ENCODE measurements at places on chromosomes 5 and 9.

- DNase-seq = no peak
Measured at GRCh38 chr9:20582150-20582549, 40.1 kb downstream of the MLLT3 start.

DNA sequence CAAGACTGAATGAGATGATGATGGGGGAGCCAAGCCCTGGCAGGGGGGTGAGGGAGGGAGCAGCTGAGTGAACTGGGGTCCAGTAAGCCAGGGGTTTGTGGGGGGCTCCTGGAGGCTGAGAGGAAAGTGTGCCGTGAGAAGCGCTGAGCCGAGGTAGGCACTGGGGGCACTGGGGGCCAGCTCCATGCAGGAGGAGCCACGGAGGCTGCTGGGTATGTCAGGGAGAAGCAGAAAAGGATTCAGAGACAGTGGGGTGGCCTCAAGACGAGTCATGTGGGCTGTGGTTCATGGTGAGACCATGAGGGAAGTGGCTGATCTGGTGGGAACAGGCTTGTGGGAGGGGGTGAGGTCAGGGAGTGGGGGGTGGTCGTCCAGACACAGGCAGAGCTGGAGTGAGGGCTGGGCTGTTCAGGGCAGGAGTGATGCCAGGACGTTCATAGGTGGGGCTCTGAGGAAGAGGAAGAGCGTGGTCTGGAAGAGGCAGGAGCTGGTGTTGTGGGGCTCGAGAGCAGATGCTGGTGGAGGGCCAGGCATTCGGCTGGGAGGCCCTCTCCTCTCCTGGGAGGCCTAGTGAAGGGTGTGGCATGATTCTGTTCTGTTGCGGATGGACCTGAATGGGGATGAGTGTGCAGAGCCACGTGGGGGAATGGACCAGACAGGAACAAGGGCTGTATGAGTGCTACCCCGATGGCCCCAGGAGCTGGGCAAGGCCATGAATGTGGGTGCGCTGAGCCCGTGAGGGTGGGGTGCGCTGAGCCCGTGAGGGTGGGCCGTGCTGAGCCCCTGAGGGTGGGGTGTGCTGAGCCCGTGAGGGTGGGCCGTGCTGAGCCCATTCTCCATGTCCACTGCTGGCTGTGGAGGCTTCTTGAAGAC lies 92.7 kb upstream of the CACNA1B start:
- peak; percentile 61 for DNase-seq

- DNase-seq = no peak
Measured at GRCh38 chr9:110659891-110660541, 8.6 kb upstream of the MUSK start.

- DNase-seq = no peak
Measured at GRCh38 chr5:54754878-54755277, 230.5 kb downstream of the ESM1 start.

GRCh38 chr5:17261075-17261474 lies 43.6 kb downstream of the BASP1 start:
- DNase-seq = no peak

DNA sequence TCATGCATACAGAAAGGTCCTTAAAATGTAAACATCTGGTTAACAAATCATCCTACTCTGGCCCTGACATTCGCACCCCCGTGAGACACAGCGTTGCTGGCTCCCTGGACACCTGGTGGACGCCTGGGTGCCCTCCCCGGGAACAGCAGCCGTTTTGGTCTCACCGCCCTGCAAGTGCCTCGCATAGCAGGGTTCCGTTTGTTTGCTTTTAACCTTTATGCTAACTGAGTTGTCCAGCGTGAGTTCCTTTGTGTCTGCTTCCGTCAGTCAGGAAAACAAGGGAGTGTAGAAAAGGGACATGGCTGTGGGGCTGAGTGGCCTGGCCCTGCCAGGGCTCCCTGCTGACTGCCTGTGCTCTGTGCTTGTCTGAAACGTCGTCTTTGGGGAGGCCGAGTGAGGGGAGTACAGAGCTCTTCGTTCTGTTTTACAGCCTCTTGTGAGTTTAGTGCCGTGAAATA lies 91.8 kb upstream of the CACNA1B start:
- DNase-seq = peak; percentile 78

GRCh38 chr9:137286975-137287383 lies 9.5 kb downstream of the TOR4A start:
- DNase-seq = peak; percentile 91

DNA sequence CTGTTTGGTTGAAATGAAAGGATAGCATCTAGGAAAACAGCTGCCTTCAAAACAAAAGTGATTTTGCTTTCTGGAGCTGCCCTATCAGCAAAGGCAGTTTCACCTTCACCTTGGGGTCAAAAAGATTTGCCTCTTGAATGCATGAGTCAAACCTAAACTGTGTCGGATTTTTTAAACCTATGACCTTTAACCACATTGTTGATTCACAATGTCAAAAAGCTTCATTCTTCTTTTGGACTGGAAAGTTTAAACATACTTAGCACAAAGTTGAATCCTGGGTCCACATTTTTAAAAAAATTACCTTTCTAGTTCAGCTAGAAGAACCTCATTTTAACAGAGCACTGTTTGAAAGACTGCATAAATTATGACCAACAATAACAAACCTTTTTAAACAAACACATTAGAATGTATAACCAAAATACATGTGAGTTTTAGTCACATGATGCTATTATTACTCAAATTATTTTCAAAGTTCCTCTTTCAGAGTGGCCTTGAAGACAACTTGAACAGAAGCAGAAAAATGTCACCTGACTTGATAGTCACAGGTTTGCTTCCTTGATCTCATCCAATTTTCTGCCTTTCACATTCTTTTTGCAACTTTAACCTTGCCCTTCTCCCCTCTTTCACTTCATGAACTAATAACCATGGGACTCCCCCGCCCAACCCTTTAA lies 109.7 kb upstream of the LHFPL2 start:
- no peak for DNase-seq

GRCh38 chr9:70466976-70467561 lies 52.6 kb upstream of the KLF9 start:
- no peak for DNase-seq

GRCh38 chr9:132108728-132109127 lies 29.1 kb upstream of the MED27 start:
- no peak for DNase-seq

- DNase-seq = no peak
Measured at GRCh38 chr5:97545886-97546535, 363.0 kb upstream of the RIOK2 start.

DNA sequence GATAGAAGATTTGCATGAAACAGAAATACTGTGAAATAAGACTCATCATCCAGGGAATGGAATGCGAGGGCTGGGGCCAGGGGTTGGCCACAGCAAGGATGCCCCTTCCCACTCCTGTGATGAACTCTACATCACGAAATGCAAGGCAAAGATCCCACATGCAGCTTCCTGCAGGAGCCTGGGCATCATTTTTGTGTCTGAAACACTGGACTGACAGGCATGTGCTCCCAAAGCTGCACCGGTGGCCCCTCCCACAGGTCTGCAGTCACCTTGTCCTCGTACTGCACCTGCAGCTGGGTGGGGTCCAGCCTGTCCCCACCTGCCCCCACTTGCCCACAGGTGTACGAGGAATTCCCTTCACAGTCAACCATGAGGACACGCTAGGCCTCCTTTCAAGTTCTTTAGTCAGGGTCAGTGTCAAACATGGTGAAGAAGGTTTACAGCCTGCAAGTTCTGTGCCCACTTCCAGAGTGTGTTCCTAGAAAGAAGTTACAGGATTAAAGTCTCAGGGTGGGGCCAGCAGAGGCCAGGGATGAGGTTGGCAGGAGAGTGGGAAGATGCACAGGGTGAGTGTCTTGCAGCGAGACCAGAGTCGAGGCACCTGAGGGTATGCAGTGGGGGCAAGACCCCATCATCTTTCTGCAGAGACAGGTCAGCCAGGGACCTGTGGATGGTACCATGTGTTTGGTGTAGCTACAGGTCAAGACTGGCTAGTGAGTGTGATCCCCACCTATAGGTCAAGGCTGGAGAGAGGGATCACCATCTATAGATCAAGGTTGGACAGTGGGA lies 155.0 kb upstream of the IRX2 start:
- DNase-seq = no peak

DNA sequence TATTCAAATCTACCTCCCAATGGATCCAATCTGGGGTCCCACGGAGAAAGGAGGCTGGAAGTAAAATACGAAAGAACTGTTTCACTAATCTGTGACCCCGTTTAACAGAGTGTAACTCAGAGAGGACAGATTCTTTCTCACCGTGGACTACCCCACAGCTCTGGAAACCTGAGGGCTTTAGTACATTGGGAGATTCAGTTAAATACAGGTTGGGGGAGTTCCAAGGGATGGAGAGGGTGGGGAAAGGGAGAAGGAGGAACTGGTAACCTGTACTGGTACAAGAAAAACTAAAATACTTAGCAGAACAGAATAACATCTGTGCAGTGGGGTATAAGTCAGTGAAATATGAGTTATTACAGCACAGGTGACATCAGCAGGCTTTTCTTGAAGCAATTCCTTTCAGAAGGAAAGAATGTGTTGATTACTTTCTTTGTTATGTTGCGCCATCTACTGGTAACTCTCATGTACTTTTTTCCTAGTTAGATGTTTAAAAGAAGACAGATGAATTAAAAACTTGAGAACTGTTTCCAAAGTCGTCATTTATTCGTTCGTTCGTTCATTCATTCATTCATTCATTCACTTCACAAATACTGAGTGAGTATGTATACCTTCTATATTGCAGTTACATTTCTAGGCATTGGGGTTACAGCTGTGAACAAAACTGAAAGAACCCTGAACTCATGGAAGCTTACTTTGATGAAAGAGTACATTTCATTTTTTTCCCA lies 30.0 kb upstream of the STOM start:
- DNase-seq = no peak

DNA sequence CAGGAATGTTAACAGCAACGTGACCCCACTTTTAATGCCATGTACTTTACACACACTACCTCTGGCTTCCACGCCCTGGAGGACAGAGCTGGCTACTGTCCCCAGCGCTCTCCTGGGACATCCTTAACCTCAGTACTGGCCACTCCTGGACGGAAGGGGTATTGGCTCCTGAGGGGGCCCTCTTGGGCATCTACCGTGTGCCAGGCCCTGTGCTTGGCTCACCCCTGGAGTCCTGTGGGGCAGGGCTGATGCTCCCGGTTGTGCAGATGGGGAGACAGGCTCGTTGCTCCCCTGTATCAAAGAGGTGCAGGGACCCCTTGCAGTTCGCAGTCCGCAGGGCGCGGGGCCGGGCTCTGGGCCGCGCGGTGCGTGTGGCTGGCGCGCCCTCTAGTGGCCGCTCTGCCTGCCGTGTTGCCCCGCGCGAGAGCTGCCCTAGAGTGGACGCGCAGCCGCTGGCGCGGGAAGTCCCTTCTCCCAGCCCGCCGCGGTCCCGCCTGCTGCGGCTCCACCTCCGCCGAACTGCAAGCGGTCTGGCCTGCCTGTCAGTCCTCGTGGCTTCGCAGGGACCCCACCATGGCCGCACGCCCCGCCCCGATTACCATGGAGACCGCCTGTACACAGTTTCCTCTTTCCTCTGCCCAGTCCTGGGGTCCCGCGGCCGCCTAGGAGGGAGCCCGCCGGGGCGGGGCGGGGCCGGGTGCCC lies at the start of gene WDR38:
Gene WDR38 (plus strand): TSS at position 632 of the 703 bp plus-strand sequence. CDS start 72 bp downstream, outside the sequence.
- peak; percentile 97 for DNase-seq

GRCh38 chr9:16532681-16533450 lies 337.6 kb downstream of the BNC2 start:
- no peak for DNase-seq

GRCh38 chr9:129673602-129674001 lies 8.2 kb downstream of the PRRX2 start:
- DNase-seq = no peak

DNA sequence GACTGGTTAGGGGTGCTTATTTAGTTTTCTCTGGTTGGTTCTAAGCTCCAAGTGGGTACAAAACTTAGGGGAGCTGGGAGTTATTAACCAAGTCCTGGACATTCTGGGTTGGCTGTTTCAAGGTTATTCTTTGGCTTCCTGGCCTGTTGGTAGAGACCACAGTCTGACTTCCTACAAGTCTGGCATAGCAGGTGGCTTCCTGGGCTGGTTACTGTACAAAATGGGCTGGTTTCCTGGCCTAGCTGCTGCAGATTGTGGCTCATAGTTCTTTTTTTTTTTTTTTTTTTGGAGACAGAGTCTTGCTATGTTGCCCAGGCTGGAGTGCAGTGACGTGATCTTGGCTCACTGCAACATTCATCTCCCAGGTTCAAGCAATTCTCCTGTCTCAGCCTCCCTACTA lies 46.3 kb upstream of the BARHL1 start:
- DNase-seq = no peak

DNA sequence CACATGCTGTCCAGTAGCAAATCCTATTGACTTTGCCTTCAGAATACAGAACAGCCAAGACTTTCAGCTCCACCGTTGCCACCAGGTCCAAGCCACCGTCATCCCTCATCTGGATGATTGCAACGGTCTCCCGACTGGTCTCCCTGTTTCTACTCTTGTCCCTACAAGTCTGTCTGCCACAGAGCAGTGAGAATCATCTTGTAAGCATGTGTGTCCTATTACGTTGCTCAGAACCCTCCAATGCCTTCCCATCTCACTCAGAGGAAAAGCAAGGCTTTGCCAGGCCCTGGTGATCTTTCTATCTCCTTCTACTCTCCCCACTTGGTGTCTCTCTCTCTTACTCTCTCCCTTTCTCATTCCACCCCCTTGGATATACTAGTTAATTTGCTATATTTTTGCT lies 76.7 kb upstream of the GDNF start:
- no peak for DNase-seq

DNA sequence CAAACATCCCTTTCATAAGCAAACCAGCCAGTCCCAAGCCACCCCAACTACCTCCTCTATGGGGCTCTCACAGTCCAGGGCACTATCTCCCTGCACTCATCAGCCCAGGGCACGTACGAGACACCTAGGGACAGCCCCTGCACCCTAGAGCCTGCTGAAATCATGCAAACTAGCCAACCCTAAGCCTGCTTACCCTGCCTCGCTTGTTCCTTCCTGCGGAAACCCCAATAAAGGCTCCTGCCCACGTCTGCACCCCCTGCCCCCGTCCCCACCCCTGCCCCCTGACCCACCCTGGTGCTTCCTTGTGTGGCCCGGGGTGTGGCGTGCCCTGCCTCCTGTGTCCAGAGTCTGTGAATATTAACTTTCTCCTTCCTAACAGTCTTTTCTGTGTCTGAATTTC lies 135.9 kb downstream of the GADD45G start:
- no peak for DNase-seq

DNA sequence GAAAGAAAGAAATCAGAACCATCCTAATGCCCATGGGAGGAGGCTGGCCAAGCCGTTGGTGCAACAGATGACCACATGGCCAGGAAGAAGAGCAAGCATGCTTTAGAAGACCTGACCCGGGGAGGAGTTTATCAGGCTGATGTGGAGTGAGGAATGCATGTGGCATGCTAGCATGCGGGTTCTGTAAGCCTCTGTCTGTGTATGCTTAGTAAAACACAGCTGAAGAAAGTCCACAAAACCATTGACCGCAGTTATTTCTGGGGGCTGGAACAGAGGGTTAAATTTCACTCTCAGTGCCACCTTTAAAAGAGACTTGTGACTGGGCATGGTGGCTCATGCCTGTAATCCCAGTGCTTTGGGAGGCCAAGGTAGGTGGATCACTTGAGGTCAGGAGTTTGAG lies 19.1 kb downstream of the GFI1B start:
- peak; percentile 25 for DNase-seq

- no peak for DNase-seq
Measured at GRCh38 chr5:132754111-132754510, 6.9 kb downstream of the CCNI2 start.

- DNase-seq = no peak
Measured at GRCh38 chr5:173622183-173623047, 6.0 kb upstream of the BOD1 start.

Data from H7 (cell line).